ENCODE measurements at places on chromosomes 13 and 19.

- peak; percentile 65 for DNase-seq
Observed at GRCh38 chr13:50387051-50387581, 371.9 kb downstream of the KCNRG start.

DNA sequence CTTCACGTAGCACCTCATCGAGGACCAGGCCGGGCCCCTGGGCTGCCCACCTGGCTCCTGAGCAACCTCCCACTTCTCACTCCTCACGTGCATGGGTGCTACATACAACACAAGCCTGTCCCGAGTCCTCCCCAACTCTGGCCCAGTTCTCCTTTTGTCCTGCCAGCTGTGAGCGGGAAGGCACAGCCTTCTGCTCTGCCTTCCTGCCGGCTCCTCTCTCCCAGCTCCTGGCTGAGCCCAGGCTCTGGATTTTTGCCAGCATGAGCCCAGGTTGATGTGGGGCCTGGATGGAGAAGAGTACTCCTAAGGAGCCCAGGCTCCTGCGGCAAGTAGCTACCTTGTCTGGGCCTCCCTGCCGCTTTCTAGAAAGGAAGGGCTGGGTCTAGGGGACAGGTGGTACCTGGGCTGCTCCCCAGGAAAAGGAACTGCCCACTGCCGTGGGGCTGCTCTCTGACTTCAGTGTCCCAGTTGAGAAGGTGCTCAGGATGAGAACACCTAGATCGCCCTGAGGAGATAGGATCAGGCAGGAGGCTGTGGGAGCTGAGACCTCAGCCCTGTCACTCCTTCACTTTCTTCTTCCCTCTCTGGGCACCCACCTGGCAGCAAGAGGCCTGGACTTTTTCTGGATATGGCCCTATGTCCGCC, 23.6 kb downstream of the LYL1 start:
- DNase-seq, result peak; percentile 83

- no peak for DNase-seq
Observed at GRCh38 chr13:37956536-37956935, 87.0 kb upstream of the TRPC4 start.

- no peak for DNase-seq
Observed at GRCh38 chr13:37686501-37686900, 87.9 kb upstream of the POSTN start.

- DNase-seq, result no peak
Observed at GRCh38 chr19:1133471-1133929, 29.7 kb downstream of the GPX4 start.

GRCh38 chr19:32287811-32288227, 57.6 kb upstream of the ZNF507 start:
- no peak for DNase-seq

- no peak for DNase-seq
Observed at GRCh38 chr13:28539625-28540286, 44.8 kb upstream of the FLT1 start.

- DNase-seq, result no peak
Observed at GRCh38 chr13:36795463-36795862, 23.6 kb upstream of the RFXAP start.

GRCh38 chr19:9645472-9645871, 24.4 kb upstream of the ZNF561 start:
- DNase-seq, result no peak

DNA sequence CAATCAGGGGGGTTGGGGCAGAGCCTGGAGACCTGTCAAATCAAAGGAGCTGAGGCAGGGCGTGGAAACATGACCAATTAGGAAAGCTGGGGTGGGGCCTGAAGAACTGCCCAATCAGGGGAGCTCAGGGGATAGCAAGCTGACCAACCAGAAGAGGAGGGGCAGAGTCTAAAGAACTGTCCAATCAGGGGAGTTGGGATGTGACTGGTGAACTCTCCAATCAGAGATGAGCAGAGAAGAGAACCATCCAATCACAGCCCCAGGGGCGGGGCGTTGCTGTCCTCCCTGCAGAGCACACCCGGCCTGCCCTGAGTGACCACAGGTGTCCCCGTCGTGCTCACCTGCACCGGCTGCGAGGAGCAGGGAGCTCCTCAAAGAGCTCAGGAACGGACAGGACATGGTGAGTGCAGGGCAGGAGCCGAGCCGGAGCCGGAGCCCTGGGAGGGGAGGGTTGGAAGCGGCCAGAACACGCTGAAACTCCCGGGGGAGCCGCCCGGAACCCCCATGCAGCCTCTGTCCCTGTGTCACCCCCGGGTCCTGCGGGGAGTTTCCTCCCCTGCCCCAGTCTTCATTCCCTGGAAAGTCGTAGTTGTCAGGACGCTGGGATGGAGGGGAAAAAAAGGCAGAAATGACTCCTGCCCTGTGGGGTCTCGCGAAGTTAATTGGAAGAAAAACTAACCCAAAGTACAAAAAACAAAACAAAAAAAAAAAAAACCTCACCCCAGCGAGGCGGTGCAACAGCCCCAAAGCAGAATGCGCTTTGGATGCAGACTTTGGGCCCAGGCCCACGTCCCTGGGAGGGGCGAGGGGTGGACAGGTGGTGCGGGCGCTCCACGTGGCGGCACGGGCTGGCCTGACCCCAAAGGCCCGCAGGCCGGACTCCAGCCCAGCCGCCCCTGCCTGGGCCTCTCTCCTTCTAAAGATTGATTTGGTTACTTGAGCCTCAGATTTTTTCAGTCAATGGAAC, at the start of gene ZNF556:
TSS of gene ZNF556 (plus strand) at position 311 of the 967 bp plus-strand sequence. CDS start at position 398, 87 bp downstream.
- DNase-seq, result no peak

DNA sequence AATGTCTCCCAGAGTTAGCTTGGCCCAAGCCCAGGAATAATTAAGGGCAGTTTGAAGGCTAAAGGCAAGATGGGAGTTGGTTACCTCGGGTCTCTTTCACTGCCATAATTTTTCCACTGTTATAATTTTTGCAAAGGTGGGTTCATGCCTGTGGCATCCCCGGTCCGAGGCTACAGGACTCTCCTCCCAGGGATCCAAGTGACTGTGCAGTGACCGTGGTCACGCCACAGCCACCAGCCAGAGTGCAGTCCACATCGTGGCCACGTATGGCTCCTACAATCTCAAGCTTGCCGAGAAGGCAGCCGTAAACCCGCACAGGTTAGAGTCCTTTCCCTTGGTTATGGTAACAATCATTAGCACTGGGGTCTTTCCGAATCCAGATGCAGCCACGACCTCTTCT, 36.8 kb downstream of the C13orf46 start:
- no peak for DNase-seq

DNA sequence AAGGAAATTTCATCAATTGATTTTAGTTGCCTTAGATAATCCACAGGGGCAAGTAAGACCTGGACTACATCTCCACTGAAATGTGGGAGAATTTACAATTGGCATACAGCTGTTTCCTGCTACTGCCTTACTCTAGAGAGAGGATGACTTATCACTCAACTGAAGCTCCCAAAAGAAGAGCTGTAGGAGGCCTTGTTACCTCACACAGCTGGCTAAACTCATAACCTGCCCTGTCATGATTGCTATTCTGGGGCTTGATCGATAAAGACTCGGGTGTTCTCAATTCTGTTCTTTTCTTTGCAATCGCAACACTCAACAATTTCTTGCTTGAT, 1396.4 kb downstream of the EFNB2 start:
- no peak for DNase-seq

- DNase-seq, result no peak
Observed at GRCh38 chr13:28380319-28380718, 114.6 kb downstream of the FLT1 start.

GRCh38 chr13:41610404-41610803, 153.1 kb downstream of the RGCC start:
- no peak for DNase-seq

DNA sequence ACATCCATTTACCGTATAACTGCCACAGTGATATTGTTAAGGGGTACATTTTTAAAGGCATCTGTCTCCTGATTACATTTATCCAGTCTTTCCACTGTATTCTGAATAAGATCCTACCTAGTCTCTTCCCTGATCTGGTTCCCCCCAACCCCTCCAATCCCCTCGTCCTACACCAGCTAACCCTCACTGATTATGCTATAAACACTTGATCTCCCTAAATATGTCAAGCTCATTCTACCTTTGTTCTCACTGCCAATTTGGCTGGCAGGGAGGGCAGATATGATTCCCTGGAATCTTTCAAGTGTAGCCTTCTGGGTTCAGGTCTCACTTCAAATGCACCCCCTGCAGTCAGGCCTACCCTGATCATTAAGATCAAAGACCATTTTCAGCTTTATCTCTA, 1379.8 kb upstream of the MIR17HG start:
- no peak for DNase-seq

DNA sequence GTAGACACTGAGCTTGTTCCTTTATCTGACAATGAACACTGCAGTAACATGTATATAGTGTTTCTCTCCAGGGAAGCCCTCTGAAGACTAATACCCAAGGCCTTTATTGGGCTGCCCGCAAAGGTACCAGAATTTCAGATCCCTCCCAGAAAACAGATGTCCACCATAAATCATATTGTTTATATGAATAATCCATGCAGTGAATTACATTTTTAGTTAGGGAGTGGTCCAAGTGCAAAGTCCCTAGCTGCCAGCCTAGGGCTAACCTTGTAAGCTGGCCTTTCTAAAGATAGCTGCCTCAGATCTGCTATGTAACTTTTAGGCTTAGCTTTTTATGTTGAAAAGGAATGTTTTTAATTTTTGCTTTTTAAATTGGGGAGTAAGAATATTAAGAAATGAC, 44.7 kb downstream of the TDRD3 start:
- no peak for DNase-seq

GRCh38 chr13:21673539-21673788, 2.6 kb downstream of the FGF9 start:
- DNase-seq, result no peak

DNA sequence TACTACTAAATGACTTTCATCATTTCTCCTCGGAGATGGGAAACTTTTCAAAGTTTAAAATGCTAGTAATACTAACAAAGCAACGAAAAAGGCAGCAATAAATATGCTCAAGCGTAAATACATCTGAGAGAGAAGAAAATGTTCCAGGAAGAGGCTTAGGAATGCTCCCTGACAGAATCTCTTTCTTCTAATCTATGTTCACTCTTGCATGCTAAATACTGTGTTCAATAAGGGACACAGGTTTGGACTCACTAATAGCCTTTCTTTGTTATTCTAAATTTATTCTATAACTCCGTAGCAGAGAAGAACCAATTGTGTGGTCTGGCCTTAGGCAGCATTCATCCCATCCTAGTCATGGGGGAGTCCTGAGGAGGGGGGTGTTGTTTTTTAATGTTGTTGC, 823.0 kb downstream of the PCDH9 start:
- DNase-seq, result no peak

DNA sequence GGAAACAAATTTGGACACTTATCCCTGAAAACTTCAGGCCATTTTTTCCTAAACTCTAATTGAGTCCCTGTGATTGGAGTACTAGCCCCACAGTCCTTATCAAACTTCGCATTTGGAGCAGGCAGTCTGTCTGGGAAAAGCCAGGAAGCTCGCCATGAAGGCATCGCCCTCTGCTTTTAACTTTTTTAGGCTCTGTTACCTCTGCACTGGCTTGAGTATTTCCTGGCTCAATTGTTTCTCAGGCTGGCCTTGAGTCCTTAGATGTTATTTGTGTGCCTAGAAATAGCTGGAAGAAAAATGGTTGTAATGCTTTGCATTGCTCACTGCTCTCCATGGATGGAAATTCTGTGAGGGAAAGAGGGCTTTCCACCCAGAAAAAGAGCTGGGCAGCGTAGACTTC, 24.2 kb downstream of the ACTN4 start:
- no peak for DNase-seq

DNA sequence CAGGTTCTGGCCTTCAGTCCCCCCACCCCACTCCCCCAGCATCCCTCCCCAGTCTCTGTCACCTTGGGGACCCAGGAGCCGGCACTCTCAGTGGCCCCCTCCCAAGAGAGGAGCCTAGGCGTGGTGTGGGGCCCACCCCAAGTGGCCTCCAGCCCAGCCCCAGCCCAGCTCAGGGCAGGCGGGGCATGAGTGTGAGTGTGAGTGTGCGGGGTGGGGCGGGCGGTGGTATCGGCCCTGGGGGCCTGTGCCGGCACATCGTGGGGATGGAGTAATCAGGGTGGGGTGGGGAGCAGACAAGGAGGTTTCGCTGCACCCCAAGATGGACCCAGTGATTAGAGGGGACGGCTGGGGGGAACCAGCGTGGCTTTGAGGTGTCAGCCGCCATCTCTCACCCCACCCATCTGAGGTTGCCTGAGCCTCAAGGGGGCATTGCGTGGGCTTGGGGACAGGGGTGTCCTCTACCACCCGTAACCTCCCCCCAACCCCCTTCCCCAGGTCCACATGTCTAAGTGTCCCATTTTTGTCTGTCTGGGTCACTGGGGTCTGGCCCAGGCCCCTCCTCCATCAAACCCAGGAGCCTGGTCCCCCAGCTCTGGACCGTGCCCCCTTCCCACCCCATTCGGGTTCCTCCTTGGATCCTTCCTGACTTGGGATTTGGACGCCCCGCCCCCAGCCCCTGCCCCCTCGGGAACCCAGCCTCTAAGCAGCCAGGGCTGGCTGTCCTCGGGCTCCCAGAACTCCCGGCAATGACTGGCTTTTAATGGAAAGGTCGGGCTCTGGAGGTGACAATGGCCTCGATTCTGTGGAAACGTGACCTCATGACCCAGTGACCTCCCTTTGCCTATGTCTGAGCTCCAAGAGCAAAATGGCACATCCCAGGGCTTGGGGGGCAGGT, 6.9 kb upstream of the SULT2B1 start:
- DNase-seq, result no peak

DNA sequence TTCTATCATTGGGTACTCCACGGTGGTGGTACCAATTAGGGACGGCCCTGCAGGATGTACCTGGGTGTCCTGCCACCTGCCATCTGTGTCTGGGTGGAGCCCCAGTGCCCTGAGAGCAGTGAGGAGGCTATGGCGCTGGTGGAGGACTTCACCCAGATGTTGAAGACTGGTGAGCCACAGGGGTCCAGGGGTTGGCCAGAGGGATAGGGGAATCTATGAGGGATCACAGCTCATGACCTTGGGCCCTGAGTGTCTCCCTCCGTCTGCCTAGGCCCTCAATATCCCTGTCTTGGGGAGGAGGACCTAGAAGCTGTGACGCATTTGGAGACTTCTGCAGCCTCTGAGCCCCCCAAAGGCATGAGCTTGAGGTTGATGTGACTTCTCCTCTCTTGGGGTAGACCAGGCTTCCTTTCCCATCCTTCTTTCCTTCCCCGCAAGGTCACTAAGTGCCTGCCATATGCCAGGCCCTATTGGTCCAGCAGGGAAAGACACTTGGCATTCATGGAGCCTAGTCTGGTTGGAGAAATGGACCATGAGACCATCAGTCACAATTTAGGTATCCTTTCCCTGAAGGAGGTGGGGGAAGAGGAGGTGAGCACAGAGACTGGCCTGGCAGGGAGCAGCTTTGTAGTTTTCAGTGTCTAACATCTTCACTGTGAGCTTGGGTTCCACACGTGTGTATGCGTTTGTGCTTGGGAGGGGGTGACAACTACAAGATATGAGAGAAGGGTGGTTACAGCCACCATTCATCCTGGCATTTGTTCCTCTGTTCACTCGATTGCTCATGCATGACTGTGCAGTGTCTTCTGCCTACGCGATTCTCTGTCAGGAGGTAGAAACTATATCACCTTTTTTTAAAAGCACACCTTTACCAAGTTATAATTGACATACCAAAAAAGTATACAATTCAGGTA, 5.1 kb upstream of the MZF1 start:
- peak; percentile 58 for DNase-seq

Measured in ascending aorta (tissue), 2 donors.